Adrenal gland (tissue), 19 donors: ENCODE measurements at places on chromosomes 13 and 19.

DNA sequence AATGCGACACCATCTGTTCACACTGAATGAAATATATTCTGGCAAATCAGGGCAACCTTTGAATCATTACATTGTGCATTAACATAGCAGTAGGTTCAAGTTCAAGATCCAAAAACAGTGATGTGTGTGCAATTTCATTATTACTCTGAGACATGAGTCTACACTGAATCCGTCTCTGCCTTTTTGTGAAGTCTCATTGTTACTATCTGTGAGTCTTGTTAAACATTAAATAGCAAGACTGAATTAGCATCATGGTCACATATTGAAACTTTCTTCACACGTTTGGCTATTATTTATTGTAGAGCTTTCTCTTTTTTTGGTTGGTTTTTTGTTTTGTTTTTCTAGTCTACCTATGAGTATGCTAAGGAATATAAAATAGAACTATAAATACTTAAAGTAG is 117.1 kb upstream of the SLITRK5 start:
- no peak for DNase-seq

- DNase-seq: peak; percentile 71
These were observed 31.3 kb downstream of the TINCR start for GRCh38 chr19:5536337-5536894.

- no peak for DNase-seq
These were observed 13.8 kb downstream of the DDX39A start for GRCh38 chr19:14405380-14405757.

DNA sequence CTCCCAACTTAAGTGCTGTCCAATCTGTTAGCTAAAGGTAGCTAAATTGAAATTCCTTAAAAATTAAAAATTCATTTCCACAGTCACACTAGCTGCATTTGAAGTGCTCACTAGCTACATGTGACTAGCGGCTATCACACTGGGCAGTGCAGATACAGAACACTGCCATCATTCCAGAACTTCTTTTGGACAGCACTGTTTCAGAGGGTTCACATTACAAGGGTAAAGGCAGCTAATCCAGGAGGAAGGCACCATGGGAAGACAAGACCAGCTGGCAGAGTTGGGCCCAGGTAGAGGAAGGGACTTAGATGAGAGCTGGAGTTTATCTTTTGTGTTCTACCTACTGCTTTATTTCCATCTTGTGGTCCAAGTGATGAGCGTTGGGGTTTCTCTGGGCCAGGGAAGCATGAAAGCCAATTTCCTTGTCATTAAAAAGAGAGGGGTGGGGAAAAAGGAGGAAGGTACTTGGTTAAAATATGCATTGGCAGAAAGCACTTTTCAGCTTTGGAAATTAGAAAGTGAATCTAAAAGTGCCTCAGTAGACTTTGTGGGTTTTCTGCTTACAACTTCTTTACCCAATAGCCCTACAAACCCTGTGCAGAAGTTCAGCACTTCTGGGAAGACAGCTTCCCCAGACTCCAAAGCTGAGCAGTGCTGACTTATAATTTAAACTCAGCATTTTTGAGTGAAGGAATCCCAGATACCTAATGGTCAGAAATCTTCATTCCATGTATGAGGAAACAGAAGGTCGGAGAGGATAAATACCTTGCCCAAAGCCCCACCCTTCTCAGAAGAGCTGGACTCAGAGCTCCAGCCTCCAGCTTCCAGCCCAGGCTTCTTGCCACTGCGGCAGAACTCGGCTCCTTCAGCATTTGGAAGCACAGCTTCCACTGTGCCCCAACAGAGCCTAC is 49.5 kb downstream of the ATP7B start:
- DNase-seq: no peak

GRCh38 chr13:111668451-111668850 is 348.0 kb downstream of the TEX29 start:
- DNase-seq: peak; percentile 0

- DNase-seq: no peak
These were observed at the start of gene SYNE4 for GRCh38 chr19:36008336-36008978. Gene SYNE4, minus strand, starts transcription at chr19:36008813. Its CDS starts 132 bp downstream, at chr19:36008681.

- DNase-seq: no peak
These were observed 2.2 kb downstream of the FXYD3 start for GRCh38 chr19:35117799-35118198.

GRCh38 chr13:32115066-32115465 is 83.5 kb downstream of the FRY start:
- no peak for DNase-seq

DNA sequence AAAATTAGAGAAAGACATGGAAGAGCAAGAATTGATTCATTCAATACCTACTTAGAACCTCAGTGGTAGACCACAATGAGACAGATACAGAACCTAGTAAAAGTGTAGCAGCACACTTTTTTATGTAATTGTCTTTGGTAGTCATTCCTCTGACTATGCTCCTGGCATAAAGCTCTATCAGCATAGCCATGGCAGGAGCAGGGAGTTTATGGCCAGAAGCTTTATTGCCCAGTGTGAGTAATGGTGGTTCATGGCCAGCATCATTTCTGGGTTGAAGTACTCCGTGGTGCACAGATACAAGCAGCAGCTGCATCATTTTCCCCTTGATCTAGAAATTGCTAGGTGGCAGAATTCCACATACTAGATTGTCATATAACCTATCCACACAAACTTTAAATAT is 352.6 kb downstream of the TBC1D4 start:
- DNase-seq: no peak

DNA sequence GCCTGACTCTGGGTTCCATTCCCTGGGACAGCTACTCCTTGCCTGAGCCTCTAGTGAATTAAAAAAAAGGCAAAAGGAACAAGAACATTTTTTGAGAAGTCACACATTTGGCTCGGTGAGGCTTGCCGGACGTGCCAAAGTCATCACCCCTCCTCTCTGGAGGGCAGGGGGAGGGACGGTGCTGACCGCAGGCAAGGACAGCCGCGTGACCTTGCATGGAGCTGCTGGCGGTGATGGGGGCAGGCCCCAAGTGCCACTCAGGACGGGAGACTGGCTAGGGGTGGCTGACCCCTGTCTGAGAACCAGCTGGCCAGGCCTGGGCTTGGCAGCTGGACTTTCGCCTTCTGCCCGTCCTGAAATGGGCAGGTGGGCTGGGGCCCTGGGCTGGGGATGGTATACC is 26.4 kb downstream of the MAP2K2 start:
- no peak for DNase-seq

GRCh38 chr19:46856062-46857022 is 4.5 kb upstream of the ARHGAP35 start:
- DNase-seq: peak; percentile 97

GRCh38 chr13:111363121-111363520 is 42.7 kb downstream of the TEX29 start:
- no peak for DNase-seq

GRCh38 chr19:19997656-19998268 is 41.5 kb downstream of the ZNF682 start:
- peak; percentile 56 for DNase-seq

DNA sequence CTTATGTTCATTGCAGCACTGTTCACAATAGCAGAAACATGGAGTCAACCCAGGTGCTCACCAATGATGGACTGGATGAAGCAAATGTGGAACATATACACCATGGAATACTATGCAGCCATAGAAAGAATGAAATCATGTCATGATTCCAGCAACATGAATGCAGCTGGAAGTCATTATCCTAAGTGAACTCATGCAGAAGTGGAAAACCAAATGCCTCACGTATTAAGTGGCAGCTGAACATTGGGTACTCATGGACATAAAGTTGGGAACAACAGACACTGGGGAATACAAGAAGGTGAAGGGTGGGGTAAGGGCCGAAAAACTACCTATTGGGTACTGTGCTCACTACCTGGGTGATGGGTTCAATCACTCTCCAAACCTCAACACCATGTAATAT is 915.9 kb downstream of the UQCRFS1 start:
- DNase-seq: no peak

DNA sequence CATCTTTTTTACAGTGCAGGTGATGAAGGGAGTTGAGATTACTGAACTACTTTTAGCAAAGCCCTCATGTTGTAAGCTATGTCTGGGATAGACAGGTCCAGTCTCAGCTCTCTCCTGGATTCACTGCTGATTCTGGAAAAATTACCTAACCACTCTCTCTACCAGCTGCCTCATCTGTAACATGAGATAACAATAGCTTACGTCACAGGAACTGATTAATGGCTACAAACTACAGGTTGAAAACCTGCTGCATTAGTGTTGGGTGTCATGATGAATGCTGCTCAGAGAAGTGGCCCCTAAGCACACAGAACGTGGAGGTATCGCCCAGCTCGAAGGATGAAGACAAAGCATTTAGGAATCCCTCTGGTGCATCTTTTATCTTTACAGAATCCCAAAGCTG is 277.8 kb downstream of the ABCC4 start:
- no peak for DNase-seq

- DNase-seq: peak; percentile 58
These were observed 61.1 kb upstream of the FAM216B start for GRCh38 chr13:42720113-42720857.

GRCh38 chr19:19388568-19389555 is 16.6 kb upstream of the GATAD2A start:
- DNase-seq: no peak

DNA sequence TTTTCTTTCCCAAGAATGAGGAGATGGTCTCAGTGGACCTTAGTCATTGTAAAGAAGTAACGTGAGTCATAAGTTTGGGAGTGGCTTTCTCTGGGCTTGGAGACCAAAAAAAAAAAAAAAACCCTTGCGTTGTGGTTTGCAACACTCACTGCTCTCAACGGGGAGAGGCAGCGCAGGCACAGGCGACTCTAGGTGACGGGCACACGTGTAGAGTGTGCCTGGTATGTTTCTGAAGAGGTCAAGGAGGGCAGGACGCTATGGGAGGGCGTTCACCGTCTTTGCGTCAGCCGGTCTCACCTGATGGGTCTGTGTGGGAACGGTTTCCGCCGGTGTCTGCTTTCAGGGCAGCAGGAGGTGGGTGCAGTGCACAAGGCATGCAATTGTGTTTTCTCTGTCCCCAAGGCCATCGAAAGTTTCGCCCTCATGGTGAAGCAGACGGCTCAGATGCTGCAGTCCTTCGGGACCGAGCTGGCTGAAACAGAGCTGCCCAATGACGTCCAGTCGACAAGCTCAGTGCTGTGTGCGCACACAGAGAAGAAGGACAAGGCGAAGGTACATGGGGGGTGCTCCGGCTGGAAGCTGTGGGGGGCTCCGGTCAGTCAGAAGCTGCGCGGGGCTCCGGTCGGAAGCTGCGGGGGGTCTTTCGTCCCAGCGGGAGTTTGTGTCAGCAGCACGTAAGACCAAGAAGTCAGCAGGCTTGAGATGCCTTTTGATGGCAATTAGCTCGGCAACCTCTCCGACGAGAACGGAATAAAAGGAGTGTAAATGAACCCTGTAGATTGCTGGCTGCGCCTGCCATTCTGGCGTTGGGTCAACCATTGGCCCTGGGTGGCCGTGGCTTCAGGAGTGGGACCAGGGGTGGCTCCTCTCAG is 40.8 kb upstream of the F7 start:
- DNase-seq: no peak

DNA sequence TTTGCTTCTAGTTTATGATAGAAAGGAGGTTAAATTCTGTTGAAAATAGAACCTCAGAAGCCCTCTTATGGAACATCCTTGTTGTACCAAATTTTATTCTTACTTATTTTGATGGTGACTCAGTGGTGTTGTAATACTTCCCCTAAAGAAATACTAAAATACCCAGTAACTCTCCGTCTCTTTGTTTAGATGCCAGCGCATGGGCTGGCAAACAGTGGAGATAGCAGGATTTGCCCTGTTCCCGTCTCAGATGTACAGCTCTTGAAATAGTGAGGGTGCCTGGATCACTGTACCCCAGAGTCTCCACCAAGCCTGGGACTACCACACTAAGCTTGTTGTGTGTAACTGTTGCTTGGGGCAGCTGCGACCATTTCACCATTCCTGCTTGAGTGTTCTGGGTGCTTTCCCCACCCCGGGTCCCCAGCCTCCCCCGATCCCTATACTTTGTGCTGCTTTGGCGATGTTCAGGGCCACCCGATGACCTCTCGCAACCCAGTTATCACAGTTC is 67.0 kb upstream of the TEX29 start:
- DNase-seq: no peak

DNA sequence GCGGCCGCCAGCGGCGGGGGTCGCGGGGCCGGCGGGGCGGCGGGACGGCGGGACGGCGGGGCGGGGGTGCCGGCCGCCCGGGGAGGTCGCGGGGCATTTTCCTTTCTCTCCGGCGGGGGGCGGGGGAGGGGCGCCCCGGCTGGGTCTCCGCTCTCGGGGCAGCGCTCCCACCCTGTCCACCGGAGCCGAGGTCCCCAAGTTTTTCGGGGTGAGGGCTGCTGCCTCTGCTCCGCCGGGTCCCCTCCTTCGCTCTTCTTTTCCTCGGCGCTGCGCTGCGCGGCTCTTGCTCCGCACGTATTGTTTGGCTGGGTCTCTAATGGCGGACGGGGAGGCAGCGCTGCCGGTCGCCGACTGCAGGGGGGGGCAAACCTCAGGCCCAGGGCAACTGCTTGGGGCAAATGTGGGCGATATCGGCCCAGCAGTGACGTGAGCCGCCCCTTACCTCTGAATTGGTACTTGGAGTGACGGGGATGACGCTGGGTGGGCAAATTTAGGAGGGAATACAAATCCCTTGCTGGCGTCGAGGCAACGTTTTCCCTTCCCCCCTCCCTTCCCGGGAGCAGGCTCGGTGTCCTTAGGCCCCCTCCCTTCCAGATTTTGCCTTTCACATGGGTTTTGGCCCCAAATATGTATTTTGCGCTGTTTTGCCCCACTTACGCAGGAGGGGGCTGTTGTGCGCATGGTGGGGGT is 759 bp downstream of the ZMYM2 start:
- DNase-seq: peak; percentile 64

DNA sequence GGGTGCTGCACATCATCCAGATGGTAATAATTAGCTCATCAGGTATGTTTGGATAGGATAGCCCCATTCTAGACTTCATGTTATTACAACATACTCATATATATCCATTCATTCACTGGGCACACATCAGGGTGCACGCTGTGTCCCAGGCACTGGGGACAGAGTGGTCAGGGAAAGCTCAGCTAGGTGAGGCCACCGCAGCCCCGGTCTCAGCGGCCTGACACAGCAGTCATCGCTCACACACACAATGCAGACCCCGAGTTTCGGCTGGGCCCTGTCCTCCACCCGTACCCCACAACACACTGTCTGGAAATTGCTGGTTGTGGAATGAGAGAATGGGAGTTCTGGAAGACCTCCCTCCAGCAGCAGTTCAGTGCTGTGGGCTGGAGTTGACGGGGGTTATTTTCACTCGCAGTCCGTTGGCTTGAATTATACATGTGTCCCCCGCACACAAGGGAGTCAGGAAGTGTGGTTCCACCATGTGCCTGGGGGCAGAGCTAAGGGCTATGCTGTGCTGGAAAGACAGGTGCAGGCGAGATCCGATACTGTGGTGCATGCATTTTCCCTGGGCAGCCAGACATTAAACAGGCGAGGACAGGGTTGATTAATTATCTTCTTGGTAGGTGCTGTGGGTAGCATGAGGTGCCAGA is 257.6 kb downstream of the TEX29 start:
- no peak for DNase-seq
